Left lobe of liver (tissue), 2 donors: ENCODE measurements at places on chromosomes 3 and 15. TPM values are rescaled to one million over a fixed set of nuclear protein-coding genes. Genes with fewer than 3 reads are reported as not detected.

CGNL1 gene
- 42.9 TPM for total RNA-seq

CNTN4 gene
- total RNA-seq, result 3.3 TPM

MNS1 gene
- 0.20 TPM for total RNA-seq

AGTR1 gene
- total RNA-seq, result 25.5 TPM

TMEM207 gene
- not detected for total RNA-seq
